NCI-H774 (cell line): ENCODE measurements at places on chromosomes 2 and 18.

DNA sequence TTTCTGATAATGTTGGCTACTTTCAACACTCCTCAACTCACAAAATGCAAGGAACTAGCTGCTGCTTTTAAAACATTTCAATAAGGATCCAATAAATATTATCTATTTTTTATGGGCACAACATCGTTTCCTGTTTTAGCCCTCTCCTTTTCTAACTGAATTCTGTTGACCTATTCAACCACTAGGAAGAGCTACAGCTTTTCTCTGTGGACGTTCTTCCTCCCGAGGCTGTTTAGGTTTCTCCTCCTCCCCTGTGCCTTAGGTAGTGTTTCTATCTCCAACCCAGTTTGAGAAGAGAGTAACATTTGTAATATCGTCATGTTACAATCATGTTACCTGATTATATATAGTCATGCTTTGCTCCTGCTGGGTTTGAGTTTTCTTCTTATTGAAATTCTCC lies 91.3 kb upstream of the ITGB6 start:
- DNase-seq = no peak

DNA sequence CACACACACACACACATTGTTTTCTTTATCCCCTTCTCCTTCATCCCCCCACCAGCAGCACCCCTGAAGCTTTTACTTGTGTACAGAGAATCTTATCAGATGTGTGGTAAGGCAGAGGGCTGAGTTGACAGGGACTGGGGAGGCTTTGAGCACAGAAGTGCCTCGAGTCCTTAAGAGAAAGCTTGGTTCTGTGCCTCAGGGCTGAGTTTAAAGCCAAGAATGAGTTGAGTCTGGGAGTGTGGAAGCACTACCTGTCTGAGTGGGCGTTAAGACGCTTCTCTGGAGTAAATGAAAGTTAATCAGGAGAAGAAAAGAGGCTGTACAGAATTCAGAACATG lies 2.7 kb downstream of the ID2 start:
- DNase-seq = no peak

GRCh38 chr2:124702777-124703176 lies 677.7 kb downstream of the CNTNAP5 start:
- DNase-seq = no peak

DNA sequence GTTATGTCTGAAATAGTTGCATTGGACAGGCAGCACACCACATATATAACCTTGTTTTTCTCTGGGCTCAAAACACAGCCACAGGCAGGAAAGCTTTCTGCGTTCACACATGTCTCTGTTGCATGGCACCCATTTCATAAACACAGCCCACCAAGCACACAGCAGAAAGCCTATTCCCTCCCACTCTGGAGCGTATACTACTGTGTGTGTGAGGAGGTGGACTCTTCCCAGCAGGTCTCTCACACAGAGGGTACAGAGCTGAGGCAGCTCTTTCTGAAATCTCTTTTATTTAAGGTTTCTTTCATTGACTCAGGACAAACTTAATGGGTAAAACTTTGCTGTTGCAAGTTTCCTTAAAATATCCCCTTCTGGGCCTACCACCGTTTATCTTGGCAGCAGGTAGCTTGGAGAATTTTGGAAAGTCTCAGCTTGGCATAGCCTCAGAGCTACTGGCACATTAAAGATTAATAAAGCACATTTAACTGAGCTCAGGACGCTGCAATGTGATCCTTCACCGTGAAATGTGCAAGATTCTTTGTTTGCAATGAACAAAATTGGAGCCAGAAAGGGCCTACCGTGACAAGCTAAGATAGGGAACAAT lies 105.1 kb upstream of the NCKAP5 start:
- no peak for DNase-seq
